ENCODE measurements at places on chromosomes 7 and 10.

- ATAC-seq, result no peak
These were observed 171.5 kb downstream of the CCSER2 start for GRCh38 chr10:84499846-84500245.

- peak; percentile 90 for ATAC-seq
These were observed 42.2 kb upstream of the SRGN start for GRCh38 chr10:69045441-69046300.

DNA sequence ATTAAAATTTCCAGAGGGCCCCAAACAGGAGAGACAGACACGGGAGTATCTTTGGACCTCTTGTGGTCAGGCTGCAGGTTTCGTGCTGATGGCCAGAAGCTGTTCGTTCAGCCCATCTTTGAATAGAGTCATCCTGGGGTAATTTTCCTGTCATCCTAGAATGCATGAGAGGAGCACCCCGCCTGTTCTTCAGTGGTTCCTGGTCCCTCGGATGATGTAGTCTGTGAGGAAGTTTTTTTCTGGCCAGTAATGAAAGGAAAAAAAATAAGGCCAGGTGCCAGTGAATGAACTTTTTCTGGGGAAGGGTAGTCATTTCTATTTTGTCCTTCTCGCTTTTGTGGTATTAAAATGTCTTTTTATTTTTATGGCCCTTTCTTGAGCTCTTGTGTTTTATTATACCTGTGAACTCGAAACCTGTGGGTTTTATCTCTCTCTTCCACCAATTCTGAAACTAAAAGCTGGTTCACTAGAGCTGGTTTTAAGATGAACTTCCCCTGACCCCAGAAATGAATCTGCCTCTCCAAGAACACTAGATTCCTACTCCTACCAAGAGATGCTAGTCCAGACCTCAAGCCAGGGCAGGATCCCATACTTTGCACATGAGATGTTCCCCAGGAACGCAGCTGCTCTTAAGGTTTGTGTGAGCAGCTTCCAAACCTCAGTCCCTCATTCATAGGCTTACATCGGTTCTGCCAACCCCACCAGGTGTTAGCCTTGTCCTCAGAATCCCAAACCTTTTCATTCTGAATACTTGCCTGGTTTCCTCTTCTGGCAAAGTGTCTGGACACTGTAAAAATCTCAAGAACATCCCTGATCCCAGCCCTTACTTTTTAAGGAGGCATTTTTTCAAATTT is 15.4 kb upstream of the MEST start:
- no peak for ATAC-seq

GRCh38 chr10:79019441-79020014 is 49.2 kb upstream of the ZMIZ1 start:
- no peak for ATAC-seq

- no peak for ATAC-seq
These were observed 6.1 kb upstream of the COA1 start for GRCh38 chr7:43735403-43735801.

GRCh38 chr10:6054884-6055283 is 7.3 kb downstream of the IL2RA start:
- ATAC-seq, result no peak
